CD14-positive monocyte (primary cell): ENCODE measurements at places on chromosomes 7 and 10.

GRCh38 chr10:31896968-31897384 is 31.7 kb downstream of the ARHGAP12 start:
- no peak for DNase-seq

GRCh38 chr10:5944389-5945189 is 32.8 kb downstream of the IL15RA start:
- no peak for DNase-seq

- peak; percentile 49 for DNase-seq
Measured at GRCh38 chr10:16777473-16778370, 39.5 kb downstream of the RSU1 start.

- DNase-seq, result no peak
Measured at GRCh38 chr10:86770412-86770960, 14.1 kb downstream of the BMPR1A start.

DNA sequence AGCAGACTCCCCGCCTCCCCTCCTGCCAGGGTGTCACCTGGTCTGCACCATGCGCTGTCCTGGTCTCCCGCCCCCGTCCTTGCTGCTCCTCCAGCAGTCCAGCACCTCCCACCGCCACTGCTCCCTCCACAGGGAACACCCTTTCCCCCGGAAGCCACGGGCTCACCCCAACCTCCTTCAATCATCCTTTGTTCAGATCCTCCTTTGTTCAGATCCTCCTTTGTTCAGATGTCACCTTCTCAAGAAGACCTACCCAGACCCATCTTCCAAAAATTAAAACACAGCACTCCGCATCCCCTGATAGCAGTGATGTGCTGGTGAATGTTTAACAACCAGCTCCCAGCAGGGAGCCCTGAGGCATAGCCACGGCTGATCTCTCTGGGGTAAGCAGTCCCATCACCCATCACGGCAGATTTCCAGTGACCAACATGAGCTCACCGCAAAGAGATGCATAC is 237.7 kb downstream of the USP6NL start:
- no peak for DNase-seq

- DNase-seq, result no peak
Measured at GRCh38 chr10:20059084-20059835, 243.0 kb downstream of the PLXDC2 start.

GRCh38 chr7:34034728-34035127 is 129.4 kb downstream of the BMPER start:
- DNase-seq, result no peak

GRCh38 chr10:91689731-91690168 is 56.9 kb upstream of the PPP1R3C start:
- DNase-seq, result no peak

- no peak for DNase-seq
Measured at GRCh38 chr7:54469740-54470139, 72.4 kb upstream of the VSTM2A start.

DNA sequence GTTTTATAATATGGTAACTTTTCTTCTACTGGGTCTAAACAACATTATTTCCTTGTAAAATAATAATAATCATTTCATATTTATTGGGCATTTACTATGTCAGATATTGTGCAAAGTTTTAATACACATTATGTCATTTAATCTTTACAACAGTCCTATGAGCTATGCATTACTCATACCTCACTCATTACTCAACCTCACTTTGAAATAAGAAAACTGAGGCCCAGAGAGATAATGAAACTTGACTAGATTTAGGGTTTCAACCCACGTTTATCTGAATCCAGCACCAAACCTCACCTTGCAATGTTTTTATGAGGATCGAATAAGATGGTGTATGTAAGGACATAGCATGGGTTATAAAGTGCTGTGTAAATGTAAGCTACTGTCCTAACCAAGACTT is 153.2 kb upstream of the SLC13A1 start:
- DNase-seq, result no peak

DNA sequence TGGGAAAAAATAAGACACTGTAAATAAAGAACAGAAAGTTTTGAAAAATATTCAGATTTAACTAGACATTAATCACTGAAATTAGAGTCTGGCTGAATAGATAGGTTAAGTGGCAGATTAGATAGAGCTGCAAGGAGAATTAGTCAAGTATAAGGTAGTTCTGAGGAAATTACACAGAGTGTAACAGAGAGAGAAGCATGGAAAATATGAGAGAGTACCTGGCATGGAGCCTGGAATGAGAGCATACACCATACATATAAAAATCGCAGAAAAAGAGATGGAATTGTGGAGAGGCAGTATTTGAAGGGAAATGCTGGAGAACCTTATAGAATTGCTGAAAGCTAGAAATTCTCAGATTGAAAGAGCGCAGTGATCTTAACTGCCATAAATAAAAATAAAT is 46.9 kb downstream of the ZNRF2 start:
- no peak for DNase-seq

- no peak for DNase-seq
Measured at GRCh38 chr10:19096501-19097073, 48.0 kb downstream of the MALRD1 start.

- no peak for DNase-seq
Measured at GRCh38 chr10:97159646-97160305, 26.0 kb downstream of the SLIT1 start.

GRCh38 chr7:126449611-126450268 is 803.0 kb downstream of the GRM8 start:
- no peak for DNase-seq

DNA sequence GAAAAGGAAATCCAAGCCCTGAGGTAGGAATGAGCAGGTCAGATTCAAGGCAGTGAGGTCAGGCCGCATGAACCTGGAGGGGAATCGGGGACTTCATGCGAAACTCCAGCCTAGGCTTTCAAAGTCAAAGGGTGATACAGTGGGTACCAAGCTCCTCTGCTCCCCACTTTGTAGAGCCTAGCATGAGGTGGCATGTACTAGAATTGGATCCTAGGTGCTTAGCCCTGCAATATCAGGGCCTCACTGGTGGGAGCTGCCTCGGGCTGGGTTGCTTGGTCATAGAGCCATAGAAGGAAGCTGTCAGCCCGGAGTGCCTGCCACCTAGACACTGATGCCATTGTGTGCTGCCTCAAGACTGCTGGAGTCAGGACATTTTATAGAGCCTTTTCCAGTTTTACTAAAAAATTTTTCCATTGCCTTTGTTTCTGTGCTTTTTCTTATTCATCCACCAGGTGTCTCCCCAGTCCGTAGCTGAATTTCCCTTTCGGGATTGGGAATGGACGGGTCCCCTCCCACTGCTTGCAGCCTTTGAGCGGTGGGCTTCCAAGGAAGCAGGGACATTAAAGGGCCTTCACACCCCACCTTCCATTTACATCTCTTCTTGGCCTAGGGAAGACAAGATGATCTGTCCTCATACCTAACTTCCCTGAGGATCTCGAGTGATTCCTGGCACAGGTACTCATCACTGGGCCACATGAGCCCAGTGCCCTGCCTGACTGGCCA is 5.5 kb upstream of the LZTS2 start:
- no peak for DNase-seq

- DNase-seq, result no peak
Measured at GRCh38 chr7:157013101-157013500, 2.6 kb upstream of the MNX1 start.

- no peak for DNase-seq
Measured at GRCh38 chr7:82091126-82091684, 321.4 kb upstream of the HGF start.

- DNase-seq, result no peak
Measured at GRCh38 chr10:32156031-32156495, 99.8 kb upstream of the KIF5B start.

DNA sequence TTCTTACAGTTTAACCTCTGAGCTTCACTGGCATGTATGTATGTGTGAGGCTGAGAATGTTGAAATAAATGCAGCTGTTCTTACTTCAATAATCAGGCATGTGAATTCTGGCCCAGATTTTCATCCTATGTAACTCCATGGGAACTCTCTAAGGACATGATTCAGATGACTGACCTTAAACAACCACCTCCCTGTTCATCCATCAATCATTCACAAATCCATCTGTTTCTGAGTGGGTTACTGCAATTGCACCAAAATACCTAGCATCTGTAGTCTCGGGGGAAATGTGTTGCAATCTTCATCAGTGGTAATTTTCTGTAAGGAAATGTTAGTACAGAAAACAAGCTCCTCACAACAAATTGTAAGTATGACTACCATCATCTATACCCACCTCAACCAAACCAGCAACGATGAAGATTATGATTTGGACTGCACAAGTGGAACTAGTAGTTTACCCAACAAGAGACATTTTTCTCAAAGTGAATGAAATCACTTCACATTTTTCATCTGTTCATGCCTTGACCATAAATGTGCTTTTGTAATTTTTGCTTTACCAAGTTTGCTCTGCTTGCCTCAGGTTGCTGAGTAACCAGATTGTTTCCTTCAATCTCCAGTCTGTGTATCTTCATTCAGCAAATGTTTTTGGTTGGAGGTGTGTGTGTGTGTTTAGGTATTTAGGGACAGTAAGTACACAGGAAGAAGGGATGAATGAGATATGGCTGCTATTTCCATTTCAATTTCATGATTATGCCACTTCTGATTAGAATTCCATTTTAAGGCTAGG is 65.7 kb upstream of the FZD8 start:
- no peak for DNase-seq

- DNase-seq, result no peak
Measured at GRCh38 chr7:96952974-96953391, 52.4 kb upstream of the DLX6 start.

- DNase-seq, result no peak
Measured at GRCh38 chr10:67760272-67760671, 64.3 kb upstream of the CTNNA3 start.

DNA sequence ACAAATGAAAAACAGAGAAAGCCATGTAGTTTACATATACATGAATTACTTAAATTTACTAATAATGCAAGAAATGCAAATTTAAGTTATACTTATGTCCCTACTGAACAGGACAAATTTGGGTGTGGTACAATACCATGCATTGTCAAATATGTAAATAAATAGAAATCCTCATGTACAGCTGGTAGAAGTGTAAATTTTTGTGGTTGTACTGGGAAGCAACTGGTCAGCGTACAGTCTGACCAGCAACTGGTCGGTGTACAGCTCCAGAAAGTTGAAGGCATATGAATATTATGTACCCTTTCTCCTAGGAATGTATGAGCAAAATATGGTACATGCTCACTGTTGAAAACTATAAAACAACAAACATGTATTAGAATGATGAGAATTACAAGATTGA is 93.9 kb upstream of the TMEM106B start:
- no peak for DNase-seq

DNA sequence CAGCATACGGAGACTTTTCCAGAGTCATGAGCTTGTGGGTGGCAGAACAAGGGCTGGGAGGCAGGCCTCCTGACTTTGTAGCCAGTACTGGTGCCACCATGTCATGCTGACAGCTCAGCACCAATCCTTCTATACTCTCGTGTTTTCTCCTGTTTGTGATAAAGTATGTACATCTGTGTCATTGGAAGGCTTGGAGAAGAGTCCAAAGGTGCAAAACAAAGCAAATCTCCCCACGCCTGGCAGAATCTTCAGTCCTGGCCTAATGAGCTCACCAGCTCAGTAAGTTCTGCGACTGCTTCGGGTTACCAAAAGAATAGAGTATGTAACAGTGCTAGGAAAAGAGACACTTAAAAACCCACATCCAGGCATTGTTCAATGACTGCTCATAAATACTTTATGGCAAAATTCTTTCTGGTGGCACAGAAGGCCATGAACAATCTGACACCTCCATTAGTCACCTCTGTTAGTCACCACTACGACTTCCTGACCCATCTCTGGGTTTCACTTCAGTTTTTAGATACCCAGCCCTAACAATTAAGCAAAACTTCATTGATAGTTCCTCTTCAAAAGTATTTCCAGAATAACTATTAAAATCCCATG is 24.5 kb downstream of the STEAP1 start:
- DNase-seq, result peak; percentile 86

GRCh38 chr7:117019786-117020590 is 66.7 kb downstream of the ST7 start:
- no peak for DNase-seq

DNA sequence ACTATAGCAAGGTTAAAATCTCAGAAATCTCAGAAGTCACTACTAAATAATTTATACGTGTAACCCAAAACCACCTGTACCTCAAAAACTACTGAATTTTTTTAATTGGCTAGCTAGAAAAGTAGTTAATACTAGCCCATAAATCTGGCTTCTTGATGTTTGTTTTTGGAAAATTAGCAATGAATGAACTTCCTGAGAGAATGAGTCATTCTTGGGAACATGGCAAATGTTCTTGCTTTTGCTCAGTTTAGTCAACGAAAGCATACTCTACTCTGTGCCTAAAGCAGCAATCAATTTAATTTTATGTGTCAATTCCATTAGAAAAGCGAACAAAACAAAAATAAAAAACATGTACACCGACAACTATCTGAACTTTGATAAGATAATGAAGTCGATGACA is 69.2 kb downstream of the SEMA3E start:
- DNase-seq, result no peak

DNA sequence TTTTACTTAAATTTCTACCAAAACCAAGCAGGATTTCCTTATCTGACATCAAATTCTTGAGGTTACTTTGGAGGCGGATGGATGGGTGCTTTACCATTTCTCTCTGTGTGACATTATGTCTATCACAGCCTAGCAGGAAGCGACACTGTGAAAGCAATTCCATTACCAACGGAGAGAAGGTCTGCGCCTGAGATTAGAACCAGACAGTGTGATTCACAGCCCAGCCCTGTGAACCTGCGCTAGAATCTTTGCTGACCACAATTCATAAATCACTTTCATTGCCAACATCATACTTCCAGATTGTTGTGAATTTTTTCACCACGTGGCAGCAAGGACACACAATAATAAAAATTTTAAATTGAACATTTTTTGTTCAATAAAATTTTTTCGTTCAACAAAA is 126.5 kb downstream of the CUBN start:
- DNase-seq, result peak; percentile 71

GRCh38 chr7:26653430-26654399 is 210.7 kb downstream of the SKAP2 start:
- DNase-seq, result no peak

- DNase-seq, result no peak
Measured at GRCh38 chr7:90563286-90563685, 32.8 kb upstream of the CDK14 start.

DNA sequence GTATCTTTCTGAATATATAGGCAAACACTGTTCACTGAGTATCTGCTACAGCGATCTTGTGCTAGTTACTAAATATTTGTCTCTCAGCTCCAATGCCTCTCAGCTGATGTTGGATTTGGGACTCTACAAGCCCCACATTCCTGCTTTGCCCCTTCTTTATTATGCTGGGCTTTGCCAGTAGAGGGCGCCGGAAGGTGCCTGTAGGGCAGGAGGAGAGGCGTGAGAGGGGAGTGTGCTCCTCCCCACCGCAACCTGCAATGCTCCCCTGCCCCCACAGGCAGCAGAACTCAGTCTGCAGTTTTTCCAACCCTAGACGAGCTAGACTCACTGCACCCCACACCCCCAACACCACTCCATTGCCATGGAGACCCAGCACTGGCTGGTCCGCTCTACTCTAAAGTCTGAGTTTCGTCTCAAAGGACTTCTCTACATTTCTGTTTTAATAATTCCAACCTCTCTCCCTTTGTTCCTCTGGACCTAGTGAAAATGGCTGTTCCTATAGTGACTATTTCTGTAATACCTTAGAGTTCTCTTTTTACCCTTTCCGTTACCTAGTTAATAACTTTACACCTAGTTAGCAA is 337.6 kb downstream of the CCSER2 start:
- DNase-seq, result no peak

DNA sequence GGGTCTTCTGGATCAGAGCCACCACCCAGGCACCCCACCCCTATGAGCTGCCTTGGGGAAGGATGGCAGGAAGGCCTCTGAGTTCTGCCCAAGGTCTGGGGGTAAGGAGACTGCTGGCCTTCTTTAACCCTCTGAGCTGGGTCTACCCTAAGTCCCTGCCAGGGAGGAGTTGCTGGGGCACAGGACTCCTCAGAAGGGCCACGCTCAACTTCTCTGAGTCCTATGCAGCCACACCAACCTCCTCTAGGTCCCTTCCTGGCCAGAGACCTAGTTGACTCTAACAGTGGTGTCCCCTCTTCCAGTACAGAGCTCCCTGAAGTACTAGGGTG is 2.6 kb upstream of the NEURL1 start:
- DNase-seq, result no peak
